ENCODE measurements at places on chromosomes 4 and X.

GRCh38 chrX:104370089-104370488, 115.4 kb upstream of the ESX1 start:
- no peak for DNase-seq

DNA sequence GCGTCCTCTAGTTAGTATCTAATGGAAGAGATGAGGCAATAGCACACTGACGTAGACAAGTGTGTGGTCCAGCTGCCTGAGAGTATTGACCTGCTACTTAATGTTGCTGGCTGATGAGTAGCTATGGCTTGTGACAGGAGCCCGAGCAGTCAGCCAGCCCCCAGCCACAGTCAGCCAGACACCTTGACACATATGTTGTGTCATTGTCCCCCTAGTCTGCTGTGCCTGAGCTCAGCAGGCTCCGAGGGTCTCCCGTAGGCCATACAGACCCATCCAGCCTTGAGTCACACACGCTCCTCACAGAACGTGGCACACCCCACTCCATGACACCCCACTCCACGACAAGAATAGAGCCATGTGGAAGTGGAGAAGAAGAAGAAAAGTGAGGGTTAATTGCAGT, 362.1 kb downstream of the UNC5C start:
- peak; percentile 19 for DNase-seq

DNA sequence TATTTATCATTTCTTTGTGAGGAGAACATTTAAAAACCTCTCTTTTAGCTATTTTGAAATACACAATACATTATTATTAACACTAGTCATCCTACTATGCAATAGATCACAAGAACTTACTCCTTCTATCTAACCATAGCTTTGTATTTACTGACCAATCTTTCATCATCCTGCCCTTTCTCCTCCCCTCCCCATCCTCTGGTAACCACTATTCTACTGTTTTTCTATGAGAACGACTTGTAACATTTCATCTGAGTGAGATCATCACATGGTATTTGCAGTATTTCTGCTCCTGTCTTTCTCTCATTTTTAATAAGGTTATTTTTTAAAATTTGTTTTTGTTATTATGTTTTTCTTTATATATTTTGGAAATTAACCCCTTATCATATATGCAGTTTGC, 331.8 kb downstream of the TEX13C start:
- no peak for DNase-seq

GRCh38 chr4:10684631-10685030, at the start of gene CLNK:
Gene CLNK (minus strand): TSS chr4:10684768. CDS start chr4:10667869, 16,899 bp downstream.
- DNase-seq, result no peak

GRCh38 chrX:16347968-16348670, 180.8 kb downstream of the MAGEB17 start:
- no peak for DNase-seq

GRCh38 chrX:133543654-133544053, 128.4 kb upstream of the GPC4 start:
- DNase-seq, result no peak

GRCh38 chrX:134963041-134963440, 27.8 kb upstream of the SMIM10 start:
- DNase-seq, result no peak

DNA sequence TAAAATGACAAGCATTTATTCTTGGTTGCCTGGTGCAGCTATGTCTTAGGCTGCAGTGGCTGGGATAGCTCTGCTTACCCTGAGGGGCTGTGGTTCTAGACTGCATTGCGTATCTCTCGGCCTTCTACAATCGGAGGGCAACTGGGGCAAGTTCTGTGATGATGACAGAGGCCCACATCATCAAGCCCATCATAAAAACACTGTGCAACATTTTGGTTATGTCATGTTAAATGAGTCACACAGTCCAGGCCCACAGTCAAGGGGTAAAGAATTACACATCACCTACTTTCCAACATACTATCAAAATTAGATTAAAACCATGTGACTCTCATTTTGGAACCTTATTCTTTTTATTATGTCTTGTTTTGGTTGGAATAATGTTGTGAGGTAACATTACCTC, 120.2 kb upstream of the GUCY1A1 start:
- no peak for DNase-seq

DNA sequence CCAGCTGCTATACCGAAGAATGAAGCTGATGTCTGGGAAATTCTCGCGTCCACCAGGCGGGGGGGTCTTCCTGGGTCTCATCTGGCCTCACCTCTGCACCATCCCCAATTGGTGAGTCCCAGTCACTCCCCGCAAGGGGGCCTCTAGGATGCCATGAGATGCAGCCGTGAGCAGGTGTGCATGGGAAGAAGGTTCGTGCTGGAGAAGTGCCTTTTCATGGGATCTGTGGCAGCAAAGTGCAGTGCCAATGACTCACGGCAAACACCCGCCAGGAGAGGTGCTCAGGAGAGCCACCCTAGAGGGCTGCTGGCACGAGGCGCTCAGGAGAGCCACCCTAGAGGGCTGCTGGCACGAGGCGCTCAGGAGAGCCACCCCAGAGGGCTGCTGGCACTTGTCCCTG, 55.1 kb downstream of the CPZ start:
- peak; percentile 19 for DNase-seq

DNA sequence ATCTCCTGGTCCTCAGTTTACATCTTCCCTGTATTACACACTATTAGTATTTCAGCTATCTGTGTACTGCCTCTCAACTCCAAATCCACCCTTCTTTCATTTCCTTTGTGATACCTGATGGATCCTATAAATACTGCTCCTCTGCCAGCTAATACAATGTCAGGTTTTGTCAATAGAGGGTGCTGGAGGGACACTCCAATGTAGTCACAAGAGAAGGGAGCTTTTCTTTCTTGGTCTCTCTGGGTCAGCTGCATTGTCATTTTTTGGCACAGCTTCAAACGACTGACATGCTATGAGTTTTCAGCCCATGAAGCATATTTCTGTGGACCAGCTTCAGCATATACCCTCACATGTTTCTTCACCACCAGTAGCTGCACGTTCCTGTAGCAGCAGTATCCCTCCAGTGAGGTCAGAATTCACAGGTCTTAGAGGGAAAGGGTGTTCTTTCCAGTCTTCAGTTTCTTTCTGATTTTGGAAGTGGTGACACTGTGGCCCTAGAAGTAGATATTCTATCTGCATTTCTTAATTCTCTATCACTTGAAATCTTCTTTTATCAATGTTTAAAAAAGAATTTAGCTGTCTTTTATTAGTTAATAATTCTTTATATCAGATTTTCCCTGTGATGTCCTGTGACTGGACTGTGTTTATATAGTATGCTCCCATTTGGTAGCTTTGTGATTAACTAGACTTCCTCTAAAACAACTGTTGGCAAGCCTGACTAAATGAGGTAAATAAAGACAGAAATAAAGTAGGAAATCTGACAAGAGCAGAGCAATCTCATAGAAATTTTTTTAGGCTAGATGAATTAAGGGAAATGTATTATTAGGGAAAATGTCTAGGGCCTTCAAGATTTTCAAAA, 60.6 kb downstream of the GABRA2 start:
- DNase-seq, result no peak

GRCh38 chr4:35052546-35052945, 1191.8 kb downstream of the ARAP2 start:
- no peak for DNase-seq

DNA sequence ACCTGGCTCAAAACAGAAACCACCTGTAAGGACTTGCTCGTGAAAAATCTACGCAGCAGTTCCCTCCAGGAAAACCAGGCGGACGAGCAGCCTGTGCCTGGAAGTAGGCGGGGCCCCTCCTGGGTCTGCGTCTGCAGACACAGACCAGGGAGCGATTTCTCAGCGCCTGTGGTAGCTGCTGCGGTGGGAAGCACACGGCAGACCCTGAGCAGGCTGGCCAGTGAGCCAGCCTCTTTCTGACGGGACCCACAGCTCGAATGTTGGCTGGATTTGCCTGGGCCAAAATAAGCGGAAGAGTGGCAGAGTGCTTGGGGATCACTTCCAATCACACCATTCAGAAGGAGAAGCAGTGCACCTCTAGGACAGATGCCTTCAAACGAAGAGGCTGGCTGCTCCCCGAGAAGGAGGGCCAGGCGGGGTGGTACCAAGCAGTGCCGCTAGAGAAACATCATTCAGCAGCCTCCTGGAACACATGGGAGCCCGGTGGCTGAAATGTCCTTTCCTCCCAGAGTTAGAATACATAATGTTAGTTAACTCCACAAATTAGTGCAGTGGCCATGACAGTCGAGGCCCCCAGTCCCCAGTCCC, 85.9 kb downstream of the GATB start:
- DNase-seq, result peak; percentile 71

DNA sequence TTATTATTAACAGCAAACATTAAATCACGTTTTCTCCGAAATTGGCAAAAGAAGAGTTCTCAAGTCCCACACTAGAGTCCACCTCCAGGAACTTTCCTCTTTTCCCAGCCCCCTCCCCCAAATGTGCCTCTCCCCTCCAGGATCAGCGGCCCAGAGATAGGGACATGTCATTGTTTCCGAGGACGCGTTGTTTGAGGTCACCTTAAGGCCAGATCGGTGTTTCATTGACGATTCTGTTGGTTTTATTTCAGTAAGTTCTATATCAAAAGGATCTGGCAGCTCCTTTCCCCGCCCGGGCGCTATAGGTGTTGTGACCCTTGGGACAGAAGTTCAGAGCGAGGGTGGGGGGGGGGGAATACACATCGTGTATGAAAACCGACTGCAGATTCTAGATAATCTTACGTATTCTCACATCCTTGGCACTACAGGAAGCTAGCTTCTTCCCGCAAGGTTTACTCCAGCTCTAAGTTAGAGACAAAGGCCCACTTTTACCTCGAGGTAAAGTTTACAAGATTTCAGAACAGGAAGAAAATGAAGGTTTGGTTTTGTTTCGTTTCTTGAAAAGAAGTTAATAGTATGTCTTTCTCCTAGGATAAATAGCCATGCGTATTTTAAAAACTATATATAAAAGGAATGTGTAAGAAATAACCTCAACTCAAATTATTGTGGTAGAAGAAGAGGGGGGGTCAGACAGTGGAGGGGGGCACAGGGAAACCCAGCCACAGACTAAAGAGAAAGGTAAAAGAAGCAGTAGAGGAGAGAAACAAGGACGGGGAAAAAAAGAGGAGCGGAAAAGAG, 739 bp upstream of the MSX1 start:
- DNase-seq, result no peak

- DNase-seq, result no peak
Observed at GRCh38 chr4:174483792-174484191, 38.5 kb downstream of the HPGD start.

DNA sequence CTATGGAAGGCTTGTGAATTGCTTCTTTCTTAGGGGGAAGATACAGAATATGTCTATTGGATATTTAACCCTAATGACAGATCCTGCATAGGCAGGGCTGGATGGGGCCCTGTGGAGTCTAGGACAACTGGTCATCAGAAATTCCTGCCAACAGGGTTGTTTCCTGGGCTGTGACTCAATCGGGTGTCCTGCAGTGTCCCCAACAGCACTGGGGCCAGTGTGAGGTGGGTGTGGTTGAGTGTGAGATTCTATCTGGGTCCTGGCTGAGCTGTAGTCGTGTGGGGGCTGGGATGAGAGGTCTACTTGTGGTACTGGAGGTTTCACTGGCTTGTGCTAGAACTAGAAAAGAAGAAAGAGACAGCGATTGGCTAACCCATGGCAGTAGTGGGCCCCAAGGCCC, 87.3 kb upstream of the WDR1 start:
- DNase-seq, result no peak

GRCh38 chr4:188976644-188977115, 837.4 kb downstream of the TRIML1 start:
- DNase-seq, result no peak

DNA sequence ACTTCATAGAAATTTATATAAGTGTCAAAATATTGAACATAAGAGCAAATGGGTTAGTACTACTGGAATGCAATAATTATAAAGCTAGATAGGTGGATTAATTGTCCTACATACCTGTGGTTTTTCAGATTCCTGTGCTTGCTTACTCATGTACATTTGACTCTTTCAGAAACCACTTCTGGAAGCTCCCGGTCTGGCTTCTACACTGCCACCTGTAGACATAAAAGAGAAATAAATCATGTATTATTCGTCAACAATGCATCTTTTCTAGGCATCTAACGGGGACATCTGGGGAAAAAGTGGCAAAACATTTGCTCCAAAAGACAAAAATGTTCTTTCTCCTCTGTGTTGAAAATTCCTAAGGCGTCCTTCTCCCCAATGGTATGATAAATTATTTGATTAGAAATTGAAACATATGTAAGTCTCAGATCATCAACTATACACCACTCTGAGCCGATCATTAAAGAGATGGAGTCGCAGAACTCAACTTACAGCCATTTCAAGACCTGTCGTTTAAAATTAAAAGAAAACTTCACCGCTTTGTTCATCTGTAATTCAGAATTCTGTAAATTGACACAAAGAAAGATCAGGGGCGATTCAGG, 648.7 kb upstream of the DIPK2B start:
- DNase-seq, result no peak

DNA sequence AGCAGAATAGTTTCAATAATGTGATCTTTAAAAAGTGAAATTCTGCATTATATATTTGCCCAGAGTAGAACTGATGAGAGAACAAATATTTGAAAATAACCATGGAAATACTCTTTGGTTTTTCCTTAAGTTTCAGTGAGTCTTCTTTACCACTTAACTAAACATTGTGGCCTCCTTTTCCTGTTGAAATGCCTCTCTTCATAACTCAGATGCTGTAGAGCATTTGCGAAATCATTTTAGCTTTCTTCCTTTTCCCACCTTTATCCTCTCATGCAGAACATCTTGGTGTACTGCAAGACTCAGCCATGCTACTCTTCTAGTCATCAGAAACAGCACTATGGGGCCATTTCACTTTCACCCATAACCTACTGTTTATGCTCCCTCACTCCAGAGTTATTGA, 48.2 kb downstream of the CASK start:
- no peak for DNase-seq

GRCh38 chr4:1164040-1164439, 8.3 kb downstream of the SPON2 start:
- no peak for DNase-seq

- no peak for DNase-seq
Observed at GRCh38 chr4:122884499-122884898, 37.9 kb downstream of the NUDT6 start.

- DNase-seq, result no peak
Observed at GRCh38 chr4:89021684-89022083, 35.3 kb downstream of the FAM13A start.
